LoVo (cell line): ENCODE measurements at places on chromosomes 12 and 14.

- no peak for DNase-seq
Measured at GRCh38 chr12:41893491-41893890, 251.2 kb downstream of the GXYLT1 start.

- DNase-seq: no peak
Measured at GRCh38 chr12:64105026-64105425, 117.1 kb downstream of the KICS2 start.

- DNase-seq: no peak
Measured at GRCh38 chr14:91778217-91778616, 46.3 kb upstream of the CATSPERB start.

GRCh38 chr14:79325071-79325470 lies 886.2 kb downstream of the DIO2 start:
- DNase-seq: no peak

- no peak for DNase-seq
Measured at GRCh38 chr12:69097619-69098368, 141.6 kb upstream of the CPSF6 start.

DNA sequence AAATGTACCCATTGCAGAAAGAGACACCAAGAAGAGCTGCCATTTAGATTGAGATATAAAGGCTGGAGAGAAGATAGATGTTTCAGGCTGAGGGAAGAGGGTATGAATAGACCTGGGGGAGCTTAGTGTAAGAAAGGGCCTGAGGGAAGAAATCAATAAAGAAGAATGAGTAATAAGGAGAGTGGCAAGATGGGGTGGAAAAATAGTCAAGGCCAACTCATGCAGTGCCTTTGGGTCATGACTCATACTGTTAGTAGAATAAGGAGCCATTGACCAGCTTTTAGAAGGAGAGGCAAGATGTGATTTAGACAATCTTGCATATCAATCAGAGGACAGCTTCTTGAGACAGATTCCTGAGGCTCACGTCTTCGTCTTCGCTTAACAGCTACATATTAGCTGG lies 287.5 kb downstream of the DUSP6 start:
- DNase-seq: no peak

GRCh38 chr14:100237735-100238418 lies 1.1 kb upstream of the YY1 start:
- peak; percentile 35 for DNase-seq

GRCh38 chr14:61542848-61543790 lies 152.2 kb upstream of the HIF1A start:
- no peak for DNase-seq

DNA sequence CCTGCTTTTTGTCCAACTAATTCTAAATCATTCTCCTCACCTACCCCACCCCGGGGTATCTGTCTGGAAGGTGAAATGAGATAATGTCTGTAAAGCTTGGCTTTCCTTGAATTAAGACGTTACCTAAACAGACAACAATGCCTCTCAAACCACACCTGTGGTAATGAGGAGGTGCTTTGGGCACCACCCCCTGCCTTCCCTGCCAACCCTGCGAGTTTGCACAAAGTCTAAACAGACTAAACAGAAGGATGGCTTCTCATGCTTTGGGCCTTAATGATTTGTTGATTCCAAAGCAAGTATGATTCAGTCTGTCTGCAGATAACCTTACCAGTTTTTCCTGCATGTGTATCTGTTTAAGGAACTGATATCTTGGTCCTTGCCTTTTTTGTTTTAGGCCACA lies 82.4 kb downstream of the ZFC3H1 start:
- DNase-seq: no peak

DNA sequence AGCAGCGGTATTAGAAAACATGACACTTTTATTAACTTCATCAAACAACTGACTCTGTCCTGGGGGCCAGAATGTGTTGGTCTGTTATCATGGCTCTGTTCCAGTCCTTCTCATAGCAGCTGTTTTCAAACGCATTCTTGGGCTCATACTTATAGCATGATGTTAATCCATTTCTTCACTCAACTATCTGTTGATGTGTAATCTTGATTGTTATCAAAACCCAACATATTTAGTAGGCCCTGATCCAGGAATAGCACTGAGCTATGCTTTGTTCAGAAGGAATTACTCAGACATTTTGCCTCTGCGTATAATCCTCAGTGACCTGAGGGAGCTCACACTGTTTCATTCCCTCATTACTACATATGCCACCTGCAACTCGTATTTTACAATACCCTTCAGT lies 315.9 kb downstream of the BMP4 start:
- DNase-seq: no peak

DNA sequence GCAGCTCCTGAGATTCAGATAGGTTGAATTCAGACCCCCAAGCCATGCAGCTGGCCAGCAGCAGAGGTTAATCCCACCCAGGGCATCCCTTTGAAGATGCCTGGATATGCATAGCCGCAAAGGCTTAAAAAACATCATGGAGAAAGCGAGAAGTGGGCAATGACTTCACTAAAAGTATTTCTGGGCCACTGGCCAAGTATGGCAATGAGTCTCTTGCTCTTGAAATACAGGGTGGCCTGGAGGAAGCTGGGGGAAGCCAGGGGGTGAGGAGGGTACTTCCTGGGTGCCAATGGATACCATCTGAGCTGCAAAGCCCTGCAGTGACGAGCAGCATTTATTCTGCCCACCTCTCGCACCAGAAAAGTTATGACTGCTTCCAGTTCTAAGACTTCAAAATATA lies 539.3 kb upstream of the TBX3 start:
- DNase-seq: peak; percentile 29

- DNase-seq: no peak
Measured at GRCh38 chr14:88488081-88488480, 66.7 kb downstream of the PTPN21 start.

DNA sequence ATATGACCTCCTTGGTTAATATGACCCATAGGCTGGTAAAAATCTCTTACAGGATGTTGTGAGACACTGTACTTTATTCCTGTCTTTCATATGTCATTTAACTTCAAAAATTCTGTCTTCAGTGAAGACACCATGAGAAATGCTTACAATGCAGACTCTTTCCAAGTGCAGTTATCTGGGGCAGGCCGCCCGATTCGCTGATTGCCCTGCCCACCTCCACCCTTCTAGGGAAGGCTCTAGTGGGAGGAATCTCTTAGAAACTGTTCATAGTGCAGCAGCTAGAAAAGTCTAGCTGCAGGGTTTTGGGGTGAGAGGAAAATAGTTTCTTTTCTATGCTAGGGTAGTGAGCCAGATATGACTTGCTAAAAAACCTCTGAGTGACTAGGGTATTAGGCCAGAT lies 15.0 kb upstream of the CIPC start:
- DNase-seq: no peak

DNA sequence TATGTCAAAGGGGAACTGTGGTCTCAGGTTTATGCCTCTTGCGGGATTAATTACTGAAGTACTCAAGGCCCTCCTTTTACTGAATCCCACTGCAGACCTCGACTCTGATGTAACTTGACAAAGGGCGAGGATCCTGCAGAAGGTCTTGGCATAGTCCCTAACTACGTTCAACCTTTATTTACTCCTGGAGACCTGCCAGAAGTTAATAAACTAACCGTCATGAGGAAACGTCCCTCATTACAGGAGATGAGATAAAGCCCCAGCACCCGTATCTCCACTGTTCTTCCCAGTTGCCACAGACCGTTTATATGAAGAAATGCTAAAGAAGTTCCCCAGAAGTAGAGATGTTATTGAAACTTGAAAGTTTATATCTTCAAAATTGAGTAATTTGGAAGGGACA lies 190.9 kb downstream of the ETV6 start:
- peak; percentile 87 for DNase-seq

DNA sequence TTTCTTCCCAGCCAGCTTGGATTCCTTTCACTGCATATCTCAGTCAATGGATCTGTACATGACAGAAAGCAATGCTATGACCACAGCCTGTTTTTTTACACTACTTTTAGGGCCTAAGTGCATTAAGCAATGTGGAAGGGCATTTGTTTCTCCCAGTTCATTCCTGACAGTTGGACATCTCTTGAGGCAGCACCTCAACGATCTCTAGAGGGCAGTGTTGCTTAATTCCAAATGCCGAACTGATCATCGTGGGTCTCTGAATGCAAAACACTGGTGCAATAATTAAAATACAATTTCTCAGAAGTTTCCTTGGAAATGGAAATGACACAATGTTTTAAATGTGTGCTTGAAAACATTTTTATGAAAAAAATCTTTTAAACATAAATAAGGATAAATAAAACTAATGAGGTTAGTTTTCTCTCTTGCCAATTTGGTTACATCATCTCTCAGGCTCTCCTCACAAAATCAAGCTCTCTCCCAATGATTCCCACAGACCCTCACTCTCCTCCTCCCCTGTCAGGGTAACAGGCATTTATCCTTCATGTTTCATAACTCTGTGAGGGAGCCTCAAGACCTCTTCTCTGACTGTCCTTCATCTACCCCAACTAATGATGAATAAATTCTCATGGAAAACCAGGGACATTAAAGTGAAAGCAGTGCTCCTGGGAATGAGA lies 192.4 kb upstream of the SLC16A7 start:
- DNase-seq: peak; percentile 71

DNA sequence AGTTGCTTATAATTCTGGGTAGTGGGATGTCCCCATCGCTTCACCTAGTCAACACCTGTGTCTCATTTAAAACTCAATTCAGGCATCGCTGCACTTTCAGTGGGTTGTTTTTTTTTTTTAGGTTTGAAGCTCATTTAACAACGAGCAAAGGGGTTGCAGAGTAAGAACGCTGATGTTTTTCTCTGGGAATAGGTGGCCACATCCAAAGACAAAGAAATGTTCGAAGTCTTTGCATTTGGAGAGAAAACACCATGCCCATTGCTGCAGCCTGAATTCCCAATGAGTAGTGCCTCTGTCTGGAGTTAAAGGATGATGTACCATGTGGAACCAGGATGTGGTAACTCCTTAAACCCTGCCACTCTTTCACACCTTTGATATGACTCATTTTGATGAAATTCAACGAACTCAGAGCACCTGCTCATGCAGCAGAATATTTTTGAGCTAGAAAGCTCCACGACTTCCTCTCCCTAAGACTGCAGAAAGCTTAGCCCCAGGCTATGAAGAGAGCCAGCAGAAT lies 35.1 kb upstream of the BATF start:
- DNase-seq: peak; percentile 34

DNA sequence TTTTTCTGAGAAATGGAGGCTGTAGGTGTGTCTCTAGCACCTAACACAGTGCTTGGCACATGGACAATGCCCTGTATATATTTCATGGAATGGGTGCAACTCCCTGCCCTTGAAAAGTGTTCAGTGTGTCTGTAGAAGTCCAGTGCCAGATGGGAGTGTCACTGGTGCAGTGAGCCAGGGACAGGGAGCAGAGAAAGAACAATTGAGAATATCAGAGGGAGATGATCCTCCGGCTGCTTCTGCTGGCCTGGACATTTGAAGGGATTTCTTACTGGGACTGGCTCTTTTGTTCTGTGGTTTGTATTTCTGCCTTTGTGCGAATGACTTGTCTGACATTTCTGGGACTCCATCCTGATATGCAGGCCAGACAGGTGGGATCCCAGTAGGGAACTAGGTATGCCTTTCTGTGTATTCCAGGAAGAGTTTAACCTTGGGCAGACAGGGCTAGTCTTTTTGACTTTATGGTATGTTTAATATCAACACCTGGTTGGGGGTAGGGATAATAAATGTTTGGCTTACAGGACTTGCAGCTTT lies 328.0 kb downstream of the NRXN3 start:
- no peak for DNase-seq

DNA sequence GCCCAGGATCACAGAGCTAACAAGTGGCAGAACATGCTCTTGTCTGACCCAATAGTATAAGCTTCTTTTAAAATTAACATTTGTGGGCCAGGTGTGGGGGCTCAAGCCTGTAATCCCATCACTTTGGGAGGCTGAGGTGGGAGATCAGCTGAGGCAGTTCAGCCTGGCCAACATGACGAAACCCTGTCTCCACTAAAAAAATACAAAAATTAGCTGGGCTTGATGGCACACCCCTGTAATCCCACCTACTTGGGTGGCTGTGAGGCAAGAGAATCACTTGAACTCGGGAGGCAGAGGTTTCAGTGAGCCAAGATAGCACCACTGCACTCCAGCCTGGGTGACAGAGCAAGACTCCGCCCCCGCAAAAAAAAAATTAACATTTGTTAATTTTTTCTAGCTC lies 33.0 kb upstream of the IL22 start:
- no peak for DNase-seq

DNA sequence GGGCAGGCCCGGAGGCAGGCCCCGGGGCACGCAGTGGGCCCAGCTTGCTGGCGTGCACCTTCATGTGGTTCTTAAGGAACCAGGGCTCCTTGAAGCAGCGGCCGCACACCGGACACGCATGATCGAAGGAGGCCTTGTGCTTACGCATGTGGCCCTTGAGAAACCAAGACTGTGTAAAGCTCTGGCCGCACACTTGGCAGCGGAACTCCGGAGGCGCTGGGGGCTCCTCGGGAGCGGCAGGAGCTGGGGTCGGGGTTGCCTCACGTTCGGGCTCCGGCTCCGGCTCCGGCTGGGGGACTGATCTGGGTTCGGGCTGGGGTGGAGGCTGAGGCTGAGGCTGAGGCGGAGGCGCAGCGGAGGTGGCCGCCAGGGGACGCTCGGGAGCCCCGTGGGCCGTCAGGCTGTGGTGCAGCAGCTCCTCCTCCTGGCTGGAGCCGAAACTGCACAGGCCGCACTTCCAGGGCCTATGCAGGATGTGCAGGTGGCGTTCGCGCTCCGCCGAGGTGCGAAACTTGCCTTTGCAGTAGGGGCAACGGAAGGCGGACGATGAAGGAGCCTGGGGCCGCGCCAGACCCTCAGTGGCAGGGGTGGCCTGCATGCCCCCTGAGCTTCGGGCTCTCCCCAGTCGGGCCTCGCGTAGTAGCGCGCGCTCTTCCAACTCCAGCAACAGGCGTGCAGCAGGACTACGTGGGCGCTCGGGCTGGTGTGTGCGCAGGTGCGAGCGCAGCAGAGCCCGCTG lies 6.0 kb downstream of the ZNF219 start:
- DNase-seq: peak; percentile 67

GRCh38 chr12:75959060-75959459 lies 72.5 kb downstream of the PHLDA1 start:
- peak; percentile 39 for DNase-seq

- DNase-seq: no peak
Measured at GRCh38 chr12:120071493-120072020, 45.0 kb downstream of the RAB35 start.

DNA sequence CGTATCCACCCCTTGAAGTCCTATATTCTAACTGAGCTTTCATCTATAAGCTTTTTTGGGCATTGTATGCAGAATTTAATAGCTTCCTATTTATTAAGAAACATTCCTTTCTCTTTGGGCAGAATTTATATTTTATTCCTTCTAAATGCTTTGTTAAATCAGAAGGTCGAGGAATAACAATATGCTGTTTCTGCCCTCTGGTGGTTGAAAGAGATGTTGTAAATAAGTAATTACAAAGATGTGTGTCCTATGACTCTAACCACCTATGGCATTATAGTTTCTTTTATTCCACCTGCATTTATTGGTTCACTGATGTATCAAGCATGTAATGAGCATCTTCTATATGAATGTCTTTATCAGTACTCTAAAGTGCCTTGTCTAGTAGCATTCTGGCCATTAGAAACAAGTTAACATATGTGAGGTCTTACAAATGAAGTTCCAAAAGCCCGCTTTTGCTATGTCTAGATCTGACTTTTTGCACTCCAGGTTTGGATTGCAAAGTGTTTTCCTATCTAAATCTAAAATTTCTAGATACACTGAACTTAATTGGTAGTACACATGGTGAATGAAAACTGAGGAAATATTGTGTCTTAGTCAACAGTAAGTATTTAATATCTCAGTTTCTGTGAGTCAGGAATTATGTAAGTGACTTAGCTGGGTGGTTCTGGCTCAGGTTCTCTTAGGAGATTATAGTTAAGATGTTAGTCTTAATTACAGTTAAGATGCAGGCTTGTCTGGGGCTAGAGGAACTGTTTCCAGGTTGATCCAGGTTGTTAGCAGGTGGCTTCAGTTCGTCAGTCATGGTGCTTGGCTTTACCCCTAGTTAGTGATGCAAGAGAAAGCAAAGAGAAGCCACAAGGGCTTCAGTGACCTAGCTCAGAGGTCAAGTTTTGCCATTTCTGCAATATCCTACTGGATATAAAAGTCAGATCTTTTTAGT lies 57.5 kb downstream of the PLEKHA5 start:
- DNase-seq: peak; percentile 61
